ENCODE measurements at places on chromosomes 13 and 19.

GRCh38 chr19:3292958-3293529 is 68.6 kb downstream of the CELF5 start:
- no peak for DNase-seq

- no peak for DNase-seq
Measured at GRCh38 chr13:77300176-77301037, 26.5 kb downstream of the MYCBP2 start.

GRCh38 chr19:11504502-11505031 is 1.1 kb downstream of the ZNF653 start:
- DNase-seq: no peak

DNA sequence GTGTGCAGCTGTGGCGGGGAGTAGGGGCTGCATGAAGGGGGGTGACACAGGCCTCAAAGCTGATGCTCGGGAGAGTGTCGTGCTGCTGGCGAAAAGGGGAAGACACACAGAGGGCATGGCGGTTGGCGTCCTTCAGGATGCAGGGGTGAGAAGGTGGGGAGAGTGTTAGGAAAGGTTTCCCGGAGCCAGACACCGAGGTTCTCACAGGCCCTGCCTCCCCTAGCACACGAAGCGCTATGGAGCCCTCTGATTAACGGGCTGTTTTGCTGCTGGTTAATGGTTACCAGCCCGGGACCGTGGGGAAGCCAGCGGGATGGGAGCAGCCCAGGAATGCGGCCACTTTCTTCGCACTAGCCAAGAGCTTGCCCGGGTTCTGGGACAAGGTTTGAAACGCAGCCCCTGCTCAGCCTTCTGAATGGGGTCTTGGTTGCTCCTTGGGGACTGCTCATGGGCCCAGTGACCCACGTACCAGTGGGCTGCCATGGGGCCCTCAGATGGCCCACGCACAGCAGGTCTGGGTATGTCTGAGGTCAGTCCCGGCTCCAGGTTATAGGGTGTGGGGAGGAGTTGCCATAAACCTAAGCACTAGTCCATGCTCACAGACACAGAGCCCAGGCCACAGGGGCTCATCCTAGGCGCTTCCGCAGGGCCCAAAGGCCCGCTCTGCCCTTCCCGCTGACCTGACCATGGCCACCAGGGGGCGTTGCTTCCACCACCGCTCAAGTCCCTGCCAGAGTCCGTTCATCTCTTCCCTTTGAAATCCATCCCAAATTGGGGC is 31.3 kb upstream of the ISYNA1 start:
- DNase-seq: peak; percentile 68

GRCh38 chr19:44621367-44621766 is 8.0 kb downstream of the IGSF23 start:
- no peak for DNase-seq

- peak; percentile 91 for DNase-seq
Measured at GRCh38 chr19:35648017-35648961, at the start of gene COX6B1. COX6B1 (plus strand) TSS chr19:35648323; CDS start chr19:35651244, 2,921 bp downstream.

DNA sequence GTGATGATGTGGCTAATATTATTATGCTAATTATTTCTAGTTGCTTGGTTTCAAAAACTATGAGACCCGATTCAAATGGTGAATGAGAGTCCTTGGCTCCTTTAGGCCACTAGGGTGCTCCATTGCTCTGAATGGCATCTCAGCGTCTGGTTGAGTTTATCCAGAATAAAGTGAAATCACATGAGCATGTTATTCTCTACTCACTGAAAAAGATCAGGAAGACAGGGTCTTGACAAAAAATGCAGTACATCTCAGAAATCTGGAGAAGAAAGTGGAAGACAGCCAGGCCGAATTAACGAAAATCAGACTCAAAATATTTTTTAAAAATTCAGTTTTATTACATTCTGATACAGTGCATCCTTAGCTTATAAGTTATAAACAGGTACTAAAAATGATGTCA is 516.2 kb downstream of the MYO16 start:
- no peak for DNase-seq

- no peak for DNase-seq
Measured at GRCh38 chr13:95247171-95247570, 54.1 kb downstream of the ABCC4 start.

DNA sequence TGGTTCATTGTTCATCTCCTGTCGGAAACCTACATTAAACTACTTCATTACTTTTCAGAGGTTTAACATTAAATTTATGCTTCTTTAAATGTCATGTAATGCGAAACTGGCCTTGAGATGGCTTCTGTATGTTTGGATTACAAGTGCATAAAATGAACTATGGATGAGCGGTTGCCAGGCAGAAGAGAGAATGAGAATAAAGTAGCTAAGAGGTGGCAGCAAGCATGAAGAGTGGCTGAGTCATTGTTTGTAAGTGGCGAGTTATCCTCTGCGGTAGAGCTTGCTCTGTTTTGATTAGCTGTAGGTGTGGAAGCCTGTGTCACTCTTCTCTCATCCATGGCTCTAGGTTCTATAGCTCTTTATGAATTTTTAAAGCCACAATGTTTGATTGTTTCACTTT is 1139.6 kb upstream of the PCDH9 start:
- DNase-seq: no peak

- DNase-seq: no peak
Measured at GRCh38 chr13:102273111-102273510, 128.7 kb downstream of the FGF14 start.

Data from tibial nerve (tissue), 4 donors.